Esophagus muscularis mucosa (tissue), 4 donors: ENCODE measurements at places on chromosomes 5 and 9. TPM values are rescaled to one million over a fixed set of nuclear protein-coding genes. Genes with fewer than 3 reads are reported as not detected.

DNA sequence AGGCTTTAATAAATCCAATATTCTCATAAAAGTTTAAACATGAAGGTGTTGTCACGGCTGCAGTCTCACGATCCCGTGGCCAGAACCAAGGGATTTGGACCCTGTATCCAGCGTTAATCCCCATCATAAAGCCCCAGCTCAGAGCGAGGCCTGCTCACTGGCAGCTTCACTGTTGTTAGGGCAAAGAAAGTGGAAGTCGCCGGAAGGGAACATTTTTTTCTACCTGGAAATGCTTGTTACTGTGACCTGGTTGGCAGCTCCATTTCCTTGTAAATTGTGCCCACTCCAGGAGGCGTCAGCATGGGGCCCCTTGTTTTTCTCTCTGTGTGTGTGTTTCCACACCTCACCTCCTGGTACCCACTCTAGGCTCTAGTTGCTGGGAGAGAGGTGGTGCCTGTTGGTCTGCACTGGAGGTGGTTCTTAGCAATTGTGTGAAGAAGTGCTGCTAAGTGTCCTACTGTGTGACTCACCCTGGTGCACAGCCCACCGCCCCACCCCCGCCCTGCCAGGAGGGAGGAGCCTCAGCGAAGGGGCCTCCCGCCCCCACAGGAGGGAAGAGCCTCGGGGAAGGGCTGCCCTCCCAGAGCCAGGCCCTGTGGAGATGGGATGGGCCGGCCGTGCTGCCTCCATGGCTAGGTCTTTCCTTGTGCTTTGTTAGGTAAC lies 105.1 kb downstream of the EHMT1 start:
- no peak for DNase-seq

Gene IRF1
- total RNA-seq, result 20.6 TPM

- DNase-seq, result no peak
These were observed 53.5 kb downstream of the ZFR start for GRCh38 chr5:32390819-32391591.

GRCh38 chr5:163252950-163253349 lies 184.4 kb upstream of the CCNG1 start:
- DNase-seq, result no peak

- DNase-seq, result no peak
These were observed 51.4 kb downstream of the PPIC start for GRCh38 chr5:122985006-122985700.

DNA sequence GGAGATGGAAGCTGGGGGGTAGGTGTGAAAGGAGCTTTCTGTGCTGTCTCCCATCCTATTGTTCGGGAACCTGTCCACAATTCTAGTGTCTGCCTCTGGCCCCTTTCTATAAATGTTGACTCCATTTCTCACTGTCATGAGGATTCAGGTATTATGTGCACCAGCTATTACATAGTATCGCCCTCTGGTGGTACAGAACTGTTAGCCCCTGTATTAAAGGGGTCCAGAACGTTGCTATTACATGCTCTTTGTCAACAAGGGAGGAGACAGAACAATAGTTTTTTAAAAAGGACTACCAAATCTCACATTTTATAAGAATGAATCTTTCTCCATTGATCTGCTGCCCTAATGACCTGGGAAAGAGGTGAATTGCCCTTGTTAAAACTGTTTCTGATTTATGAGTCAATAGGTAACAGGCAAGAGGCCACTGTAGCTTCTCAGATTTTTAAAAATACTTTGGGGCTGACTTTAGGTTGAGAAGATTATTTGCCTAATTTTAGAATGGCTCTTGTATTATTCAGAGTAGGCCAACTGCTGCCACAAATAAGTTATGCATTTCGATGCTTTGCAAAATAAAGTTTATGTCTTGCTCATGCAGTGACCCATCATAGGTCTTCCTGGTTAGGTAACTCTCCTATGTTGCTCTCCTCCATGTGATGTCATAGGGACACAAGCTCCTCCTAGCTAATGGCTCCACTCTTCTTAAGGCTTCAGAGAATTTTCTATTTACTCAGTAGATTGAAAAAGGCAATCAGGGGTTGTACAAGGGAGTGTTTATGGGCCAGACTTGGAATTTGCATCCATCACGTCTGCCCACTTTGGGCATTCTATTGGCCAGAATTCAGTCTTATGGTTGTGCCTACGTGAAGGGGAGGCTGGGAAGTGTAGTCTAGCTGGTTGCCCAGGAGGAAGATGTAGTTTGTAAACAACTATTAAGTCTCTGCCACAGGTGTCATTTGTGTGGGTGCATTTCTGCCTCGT lies 20.8 kb downstream of the DCANP1 start:
- no peak for DNase-seq

- no peak for DNase-seq
These were observed 114.7 kb downstream of the TAF11L14 start for GRCh38 chr5:17748941-17749340.

- no peak for DNase-seq
These were observed 237.0 kb downstream of the TENT4A start for GRCh38 chr5:6950250-6950649.
